ENCODE measurements at places on chromosomes 12 and 14.
A peak's percentile ranks its signal among the peaks of the same experiment; 100 is the strongest.

GRCh38 chr12:70845268-70845667 lies 75.3 kb downstream of the PTPRR start:
- DNase-seq, result no peak

DNA sequence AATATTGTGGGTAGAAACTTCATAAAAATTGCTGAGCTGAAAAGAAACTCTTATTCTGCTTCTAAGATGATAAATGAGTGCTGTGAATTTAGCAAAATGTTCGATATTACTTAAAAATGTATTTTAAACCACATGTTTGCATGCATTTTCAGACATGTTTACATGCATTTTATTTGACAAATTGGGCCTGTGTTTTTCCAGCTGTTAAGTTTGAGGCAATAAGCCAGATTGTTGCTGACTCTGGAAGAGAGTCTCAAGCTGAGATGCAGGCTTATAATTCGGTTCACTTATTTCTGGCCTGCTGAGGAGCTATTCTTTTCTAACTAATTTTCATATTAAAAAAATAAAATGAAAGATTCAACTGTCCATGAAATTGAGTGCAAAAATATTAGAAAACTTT lies 110.1 kb downstream of the SYNE2 start:
- peak; percentile 56 for DNase-seq

- DNase-seq, result no peak
Measured at GRCh38 chr12:21516281-21516680, 9.8 kb upstream of the SPX start.

DNA sequence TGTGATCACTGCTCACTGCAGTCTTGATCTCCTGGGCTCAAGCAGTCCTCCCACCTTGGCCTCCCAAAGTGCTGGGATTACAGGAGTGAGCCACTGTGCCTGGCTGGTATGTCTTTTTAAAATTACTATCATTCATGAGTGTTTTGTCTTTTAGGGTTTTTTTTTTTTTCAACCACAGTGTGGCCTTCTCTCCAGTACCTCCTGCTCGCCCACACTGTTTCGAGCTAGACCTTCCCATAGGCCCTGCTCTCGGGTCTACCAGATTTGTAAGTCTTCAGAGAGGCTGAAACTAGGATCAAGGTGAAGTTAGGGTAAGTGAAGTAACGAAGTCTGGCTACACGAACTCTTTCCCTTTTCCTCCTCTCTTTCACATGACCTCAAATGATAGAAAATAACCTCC lies 1.5 kb downstream of the BIN2 start:
- no peak for DNase-seq

DNA sequence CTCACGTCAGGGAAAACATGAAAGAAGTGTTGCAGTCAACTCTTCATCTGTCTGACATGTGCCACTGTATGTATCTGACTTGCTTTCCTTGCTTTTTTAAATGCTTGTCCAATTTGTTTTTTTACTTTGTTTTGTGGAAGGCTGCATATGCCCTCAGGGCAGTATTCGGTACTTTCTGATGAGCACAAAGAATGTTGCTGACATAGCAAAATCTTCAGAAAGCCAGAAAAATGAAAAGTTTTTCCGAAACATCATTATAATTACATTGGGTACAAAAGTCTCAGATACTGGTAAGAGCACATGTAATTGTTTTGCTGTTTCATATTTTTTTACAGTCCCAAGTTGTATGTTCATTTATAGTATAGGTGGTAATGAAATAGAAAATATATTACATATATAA lies 144.3 kb downstream of the NTS start:
- no peak for DNase-seq

DNA sequence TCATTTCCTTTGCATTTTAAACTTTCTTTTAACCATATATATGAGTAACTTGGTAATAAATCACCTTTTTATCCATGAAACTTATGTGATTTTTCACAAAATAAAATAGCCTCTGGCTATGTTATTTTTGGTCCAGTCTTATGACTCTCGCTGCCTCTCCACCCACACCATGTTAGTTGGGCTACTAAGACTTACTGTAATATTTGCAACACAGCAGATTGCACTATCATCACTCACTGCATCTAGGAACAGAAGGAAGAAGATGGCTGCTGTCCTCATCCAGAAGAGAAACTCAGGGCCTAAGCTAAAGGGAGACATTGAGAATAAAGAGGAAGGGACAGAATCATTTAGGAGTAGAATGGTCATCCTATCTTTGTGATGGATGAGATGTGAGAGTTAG lies 12.6 kb upstream of the B4GALNT3 start:
- no peak for DNase-seq

- no peak for DNase-seq
Measured at GRCh38 chr12:104433061-104433460, 23.7 kb upstream of the CHST11 start.

- no peak for DNase-seq
Measured at GRCh38 chr12:116121453-116121871, 156.0 kb downstream of the MED13L start.

GRCh38 chr14:68477461-68478085 lies 315.3 kb downstream of the ZFP36L1 start:
- no peak for DNase-seq

- DNase-seq, result peak; percentile 56
Measured at GRCh38 chr12:105945880-105946279, 192.9 kb downstream of the NUAK1 start.

DNA sequence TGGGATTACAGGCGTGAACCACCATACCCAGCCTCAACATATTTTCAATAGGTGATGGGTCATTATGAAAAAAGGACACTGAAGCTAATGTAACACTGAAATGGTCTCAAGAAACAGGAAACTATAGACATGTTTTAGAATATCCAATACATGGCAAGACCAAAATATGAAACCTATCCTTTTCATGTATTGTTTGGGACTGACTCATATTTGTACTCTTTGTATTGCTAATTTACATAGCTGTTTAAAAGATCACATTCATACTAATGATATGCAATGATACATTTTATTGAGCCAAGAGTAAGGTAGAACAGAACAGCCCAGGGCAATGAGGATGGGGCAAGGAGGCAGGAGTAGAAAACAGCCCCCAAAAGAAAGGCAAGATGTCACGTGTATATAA lies 32.6 kb downstream of the RESF1 start:
- DNase-seq, result no peak

DNA sequence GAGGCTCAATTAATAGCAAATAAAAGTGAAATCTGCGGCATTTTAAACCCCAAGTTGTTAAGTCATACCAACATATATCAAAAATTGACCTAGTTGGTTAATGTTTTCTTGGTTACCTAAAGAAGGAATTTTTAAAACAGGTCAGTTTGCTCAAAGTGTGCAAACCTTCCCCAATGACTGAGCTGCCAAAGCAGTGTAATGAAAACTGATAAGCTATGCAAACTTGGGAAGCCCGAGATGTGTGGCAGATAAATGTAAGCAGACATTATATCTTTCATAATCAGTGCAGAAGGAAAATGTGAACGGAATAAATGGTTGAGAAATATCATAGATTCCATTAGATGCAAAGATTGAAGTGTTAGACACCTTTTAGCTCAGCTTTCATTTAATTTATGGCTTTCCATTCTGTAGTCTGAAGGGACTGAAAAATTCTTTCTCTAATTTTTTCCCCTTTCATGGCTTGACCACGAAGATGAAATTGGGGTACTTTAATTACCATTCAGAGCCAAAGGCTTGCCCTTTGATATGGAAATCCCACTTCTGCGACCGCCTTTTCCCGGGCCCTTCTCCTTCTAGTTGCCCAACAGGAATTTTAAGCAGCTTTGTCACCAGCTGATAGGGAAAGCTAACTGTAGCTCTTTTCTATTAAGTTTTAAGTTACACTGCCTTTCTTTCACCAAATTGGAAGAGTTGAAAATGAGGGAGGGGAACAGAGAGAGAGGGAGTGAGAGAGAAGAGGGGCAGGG lies 306.6 kb upstream of the SOX5 start:
- DNase-seq, result no peak

- DNase-seq, result no peak
Measured at GRCh38 chr12:9883175-9883574, 1.9 kb downstream of the KLRF2 start.

GRCh38 chr12:67356380-67356774 lies 87.2 kb downstream of the CAND1 start:
- DNase-seq, result no peak

- DNase-seq, result no peak
Measured at GRCh38 chr14:64225151-64225757, 68.9 kb downstream of the ESR2 start.

GRCh38 chr12:93852173-93852591 lies 175.0 kb downstream of the CRADD start:
- DNase-seq, result no peak

DNA sequence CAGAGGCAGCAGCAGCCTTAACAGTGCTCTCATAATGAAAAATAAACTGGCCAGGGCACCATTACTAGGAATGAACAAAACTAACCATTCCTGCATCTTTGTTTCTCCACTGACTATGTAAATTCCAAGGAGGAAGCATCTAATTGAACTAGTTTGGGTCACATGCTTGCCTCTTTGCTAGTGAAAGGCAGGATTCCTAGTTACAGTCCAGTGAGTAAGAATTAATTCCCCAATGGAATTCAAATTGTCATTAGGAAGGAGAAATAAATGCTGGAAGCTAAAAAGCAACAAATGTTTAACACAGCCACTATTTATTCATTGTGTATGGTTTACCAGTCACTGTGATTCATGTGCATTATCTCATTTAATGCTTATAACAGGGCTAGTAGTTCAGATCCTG lies 316.0 kb downstream of the CCDC91 start:
- DNase-seq, result no peak

DNA sequence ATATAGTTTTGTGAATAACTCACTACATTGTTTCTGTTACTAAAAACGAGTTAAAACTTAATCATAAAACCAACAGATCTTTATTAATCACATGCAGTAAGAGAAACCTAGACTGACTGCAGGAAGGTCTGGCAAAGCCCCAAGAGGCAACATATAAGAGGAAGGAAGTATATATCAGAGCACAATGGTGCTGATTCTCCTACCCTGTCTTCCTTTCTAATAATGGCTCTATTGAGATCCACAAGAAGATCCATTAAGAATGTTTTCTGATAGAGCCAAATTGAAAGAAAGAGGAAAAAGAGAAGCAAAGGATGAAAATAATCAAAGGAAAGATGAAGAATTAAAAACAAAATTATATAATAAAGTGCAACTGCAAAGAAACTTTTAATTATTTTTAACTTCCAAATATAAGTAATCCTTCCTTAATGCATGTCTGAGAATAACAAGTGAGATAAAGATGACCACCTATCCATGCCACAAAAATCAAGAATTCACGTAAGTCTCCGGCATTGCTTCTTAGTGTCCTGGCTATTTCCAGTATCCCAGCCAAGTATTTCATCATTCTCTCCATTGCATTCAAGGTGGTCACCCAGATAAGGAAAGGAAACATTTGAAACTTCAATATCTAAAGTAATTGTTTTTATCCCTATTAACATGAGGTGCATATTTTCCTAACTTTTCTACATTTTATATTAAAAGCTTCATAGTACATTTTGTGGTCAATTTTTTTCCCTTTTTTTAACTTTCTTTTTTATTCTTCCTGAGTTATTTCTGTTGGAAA lies 62.2 kb downstream of the SOX5 start:
- no peak for DNase-seq

- no peak for DNase-seq
Measured at GRCh38 chr12:102436867-102437266, 43.5 kb downstream of the IGF1 start.

GRCh38 chr12:42119085-42119633 lies 25.5 kb downstream of the GXYLT1 start:
- no peak for DNase-seq

DNA sequence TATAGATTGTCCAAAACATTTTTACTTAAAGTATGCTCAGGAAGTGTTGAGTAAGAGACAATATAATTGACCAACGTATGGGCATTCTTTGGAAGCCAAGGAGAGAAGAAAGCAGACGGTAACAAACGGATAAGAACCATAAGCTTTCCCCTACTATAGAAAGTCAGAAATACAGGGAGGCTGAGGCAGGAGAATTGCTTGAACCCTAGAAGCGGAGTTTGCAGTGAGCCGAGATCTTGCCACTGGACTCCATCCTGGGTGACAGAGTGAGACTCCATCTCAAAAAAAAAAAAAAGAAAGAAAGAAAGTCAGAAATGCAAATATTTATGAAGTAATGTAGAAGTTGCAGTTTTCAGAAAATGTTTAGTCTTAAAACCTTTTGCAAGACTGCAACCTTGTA lies 51.2 kb upstream of the PCED1B start:
- DNase-seq, result no peak
